ENCODE measurements at places on chromosomes 2 and 18. TPM values are rescaled to one million over a fixed set of nuclear protein-coding genes. Genes with fewer than 3 reads are reported as not detected.

SS18 gene
- total RNA-seq = 61.8 TPM

GRCh38 chr2:11810237-11810977, 64.0 kb downstream of the LPIN1 start:
- DNase-seq = no peak

- DNase-seq = no peak
Observed at GRCh38 chr2:166419616-166419934, 43.8 kb upstream of the SCN9A start.

DNA sequence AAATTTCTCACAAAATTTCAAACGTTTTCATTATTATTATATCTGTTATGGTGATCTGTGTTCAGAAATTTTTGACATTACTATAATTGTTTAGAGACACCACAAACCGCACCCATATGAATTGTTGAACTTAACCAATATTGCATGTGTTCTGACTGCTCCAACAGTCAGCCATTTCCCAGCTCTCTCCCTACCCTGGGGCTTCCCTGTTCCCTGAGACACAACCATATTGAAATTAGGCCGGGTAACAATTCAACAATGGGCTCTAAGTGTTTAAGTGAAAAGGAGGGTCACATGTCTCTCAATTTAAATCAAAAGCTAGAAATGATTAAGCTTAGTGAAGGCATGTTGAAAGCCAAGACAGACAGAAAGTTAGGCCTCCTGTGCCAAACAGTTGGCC, 424.0 kb downstream of the DSC3 start:
- no peak for DNase-seq

DNA sequence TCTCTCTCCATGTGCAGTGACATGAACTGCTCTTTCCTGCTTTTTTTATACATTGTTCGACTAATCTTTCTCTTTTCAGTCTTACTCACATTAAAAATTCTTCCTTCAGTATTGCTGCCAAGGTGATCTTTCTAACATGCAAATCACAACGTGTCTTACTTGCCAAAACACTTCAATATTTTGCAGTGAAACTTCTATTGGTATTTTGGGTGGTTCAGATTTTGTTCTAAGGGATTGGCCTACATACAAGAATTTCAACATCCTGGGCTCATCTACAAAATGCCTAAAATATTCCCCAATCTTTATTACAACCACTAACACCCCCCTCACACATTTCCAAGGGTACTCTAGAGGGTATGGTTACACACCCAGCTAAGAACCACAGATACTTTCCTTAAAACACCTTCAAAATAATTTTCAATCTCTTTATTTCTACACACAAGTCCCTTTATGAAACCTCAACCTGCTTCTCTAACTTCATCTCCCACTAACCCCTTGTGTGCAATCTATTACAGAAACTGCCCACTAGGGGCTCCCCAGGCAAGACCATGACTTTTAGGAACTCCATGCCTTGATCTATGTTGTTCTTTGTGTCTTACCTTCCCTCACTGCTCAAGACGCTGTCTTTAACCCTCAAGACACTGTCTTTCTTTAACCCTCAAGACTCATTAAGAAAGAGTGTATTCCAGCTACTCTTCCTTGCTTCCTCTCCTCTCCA, 50.9 kb downstream of the COL3A1 start:
- no peak for DNase-seq

PARD3B gene
- total RNA-seq = 56.8 TPM

DNA sequence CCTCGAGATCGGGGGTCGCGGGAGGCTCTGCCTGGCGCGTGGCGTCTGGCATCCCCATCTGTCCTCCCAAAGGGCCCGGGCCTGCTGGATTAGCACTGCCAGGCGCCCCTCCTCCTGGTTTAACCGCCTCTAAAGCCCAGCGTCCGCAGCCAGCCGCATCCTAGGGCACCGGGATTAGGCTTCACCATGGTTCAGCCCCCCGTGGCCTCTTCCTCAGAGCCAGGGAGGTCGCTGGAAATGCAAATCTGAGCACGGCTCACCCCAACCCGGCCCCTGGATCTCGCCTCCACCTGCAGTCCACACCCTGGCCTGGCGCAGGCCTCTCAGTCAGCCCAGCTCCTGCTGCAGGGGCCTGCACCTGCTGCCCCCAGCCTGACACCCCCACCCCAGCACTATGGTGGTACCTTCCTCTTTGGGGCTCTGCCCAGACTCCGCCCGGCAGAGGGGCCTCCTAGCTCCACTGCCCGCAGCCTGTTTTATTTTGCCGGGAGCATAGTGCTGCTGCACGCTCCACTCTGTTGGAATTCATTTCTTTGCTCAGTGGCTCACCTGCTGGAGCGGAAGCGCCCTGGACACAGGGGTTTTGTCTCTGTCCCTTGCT, 13.2 kb downstream of the PRELID3A start:
- no peak for DNase-seq

- DNase-seq = no peak
Observed at GRCh38 chr18:58098706-58099105, 54.7 kb downstream of the NEDD4L start.

CYP26B1 gene
- total RNA-seq = 2.5 TPM

DNA sequence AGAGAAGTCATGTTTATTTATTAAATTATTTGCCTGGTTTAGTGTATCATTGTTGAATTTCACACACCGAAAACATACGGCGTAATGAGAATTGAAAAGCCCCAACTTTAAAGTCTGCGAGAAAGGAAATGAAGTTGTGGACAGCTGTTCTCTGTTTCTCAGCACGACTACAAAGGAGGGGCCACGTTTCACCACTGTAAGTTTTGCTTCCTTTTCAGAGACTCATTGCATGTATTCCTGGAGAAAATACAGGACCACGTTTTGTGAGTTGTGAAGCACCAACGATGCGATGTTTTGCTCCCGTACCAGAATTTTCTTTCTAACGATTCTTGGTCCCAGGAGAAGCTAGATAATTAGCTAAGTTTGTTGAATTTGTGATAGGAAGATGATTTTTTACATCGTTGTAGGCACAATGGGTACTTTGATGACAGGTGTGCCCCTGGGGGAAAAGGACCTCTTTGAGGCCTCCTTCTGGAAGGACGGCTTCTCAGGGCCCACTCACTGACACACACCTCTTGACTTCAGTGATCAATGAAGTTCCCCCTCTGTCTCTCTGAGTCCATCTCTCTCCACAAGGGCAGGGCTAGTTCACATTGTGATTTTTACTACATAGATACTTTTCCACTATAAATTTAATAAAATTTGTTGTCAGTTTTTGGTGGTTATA, 23.7 kb upstream of the ACKR3 start:
- peak; percentile 33 for DNase-seq

DNA sequence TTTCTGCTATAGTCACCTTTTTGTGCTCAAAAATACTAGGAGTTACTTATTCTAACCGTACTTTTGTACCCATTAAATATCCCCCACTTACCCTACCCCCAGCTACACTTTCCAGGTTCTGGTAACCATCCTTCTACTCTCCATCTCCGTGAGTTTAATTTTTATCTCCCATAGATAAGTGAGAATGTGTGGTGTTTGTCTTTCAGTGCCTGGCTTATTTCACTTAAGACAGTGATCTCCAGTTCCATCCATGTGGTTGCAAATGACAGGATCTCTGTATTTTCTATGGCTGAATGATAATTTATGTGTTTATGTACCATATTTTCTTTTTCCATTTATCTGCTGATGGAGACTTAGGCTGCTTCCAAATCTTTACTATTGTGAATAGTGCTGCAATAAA, 323.3 kb downstream of the ZNF804A start:
- no peak for DNase-seq

DNA sequence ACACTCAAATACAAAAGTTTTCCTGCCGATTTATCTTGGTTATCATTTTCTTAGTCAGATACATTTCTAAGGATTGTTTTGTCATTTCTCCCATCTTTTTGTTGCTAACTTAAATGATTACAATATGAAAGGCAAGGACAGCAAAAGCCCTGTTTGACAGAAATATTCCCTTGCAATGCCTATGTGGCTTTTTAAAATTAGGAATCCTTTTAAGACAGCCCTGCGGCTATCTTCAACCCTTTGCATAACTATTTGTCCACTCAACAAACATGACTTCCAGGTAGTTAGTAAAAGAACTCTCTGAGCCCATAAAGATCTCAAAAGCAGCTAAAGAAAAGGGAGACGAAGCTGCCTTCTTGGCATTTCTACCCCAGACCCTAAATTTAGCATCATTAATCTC, 179.7 kb upstream of the CDH20 start:
- DNase-seq = no peak

DNA sequence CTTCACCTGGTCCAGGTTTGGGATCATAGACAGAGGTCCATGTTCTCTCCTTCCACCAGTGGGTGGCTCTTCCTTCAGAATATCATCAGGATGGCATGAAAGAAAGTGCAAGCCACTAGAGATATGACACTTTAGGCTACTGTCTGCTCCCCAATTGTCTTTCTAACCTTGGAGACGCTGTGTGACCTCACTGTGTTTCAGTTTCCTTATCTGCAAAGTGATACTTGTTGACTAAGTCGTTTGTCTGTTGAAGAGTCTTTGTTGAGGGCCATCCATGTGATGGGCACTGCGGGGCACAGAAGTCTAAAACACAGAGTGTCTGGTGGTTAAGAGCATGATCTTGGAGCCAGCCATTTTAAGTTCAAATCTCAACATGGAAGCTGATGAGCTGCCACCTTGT, 259.9 kb upstream of the THSD7B start:
- DNase-seq = no peak

DNA sequence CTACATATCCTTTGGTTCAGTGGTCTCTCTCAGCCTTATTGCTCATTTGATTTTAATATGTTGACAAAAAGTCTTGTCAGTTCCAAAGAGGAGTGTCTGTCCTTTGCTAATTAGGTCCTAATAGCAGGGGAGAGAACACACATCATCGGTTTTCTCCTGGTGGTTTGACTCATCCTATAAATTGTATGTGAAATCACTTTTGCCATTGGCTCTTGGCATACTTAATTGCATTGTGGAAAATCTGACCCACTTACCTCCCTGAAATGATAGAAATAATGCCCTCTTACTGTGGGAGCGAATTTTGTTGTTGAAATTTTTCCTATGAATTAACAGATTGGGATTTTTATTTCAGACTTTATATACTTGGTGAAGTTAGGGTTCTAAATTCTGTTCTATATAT, 58.3 kb downstream of the MTCL1 start:
- DNase-seq = no peak

PKDCC gene
- total RNA-seq = 88.8 TPM

- peak; percentile 77 for DNase-seq
Observed at GRCh38 chr2:188291617-188292347, at the start of gene GULP1. Gene GULP1, plus strand, starts transcription at chr2:188291874. Its CDS starts 185,829 bp downstream, at chr2:188477703.

SLC66A3 gene
- total RNA-seq = 14.2 TPM

DHX57 gene
- total RNA-seq = 10.4 TPM

DNA sequence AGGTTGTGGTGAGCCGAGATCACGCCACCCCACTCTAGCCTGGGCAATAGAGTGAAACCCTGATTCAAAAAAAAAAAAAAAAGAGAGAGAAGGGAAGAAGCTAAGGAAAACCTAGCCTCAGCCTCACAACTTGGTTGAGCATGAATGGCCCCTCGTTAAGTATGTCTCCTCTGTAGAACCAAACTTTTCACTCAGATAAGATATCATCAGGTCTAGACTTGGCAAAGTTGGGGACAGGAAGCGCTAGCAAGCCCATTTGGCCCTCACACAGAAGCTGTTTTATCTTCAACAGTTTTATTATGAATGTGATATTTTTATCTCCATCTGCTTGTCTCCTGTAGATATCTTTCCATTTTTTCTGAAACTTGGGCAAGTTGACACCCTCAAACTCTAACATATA, 3.5 kb upstream of the ASXL2 start:
- DNase-seq = no peak

TSPYL6 gene
- not detected for total RNA-seq

DYSF gene
- 19.4 TPM for total RNA-seq

- DNase-seq = no peak
Observed at GRCh38 chr2:47032773-47033101, 117.1 kb upstream of the MCFD2 start.
